ENCODE measurements at places on chromosomes 1 and 21. TPM values are rescaled to one million over a fixed set of nuclear protein-coding genes. Genes with fewer than 3 reads are reported as not detected.

Gene OR2AK2
- not detected for total RNA-seq

DNA sequence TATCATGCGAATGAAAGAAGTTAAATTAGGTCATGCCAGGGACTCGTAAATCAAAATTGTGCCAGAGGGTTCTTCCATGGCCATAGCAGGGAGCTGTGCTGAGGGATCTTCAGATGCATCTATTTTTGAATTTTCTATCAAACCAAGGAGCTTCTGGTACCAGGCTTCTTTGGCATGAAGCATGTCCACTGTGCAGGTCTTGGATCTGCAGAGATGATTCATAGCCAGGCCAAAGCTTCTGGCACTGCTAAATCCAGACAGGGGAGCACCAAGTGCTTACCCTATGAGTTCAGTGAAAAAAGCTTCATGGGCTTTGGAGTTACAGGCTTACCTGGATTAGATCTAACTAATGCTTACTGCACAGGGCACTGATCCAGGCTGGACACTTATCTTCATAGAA lies 154.2 kb upstream of the DAB1 start:
- H3K4me1 ChIP-seq, result no peaks in the 10 kb centered on the region
- H3K36me3 ChIP-seq, result no peaks in the 10 kb centered on the region
- no peak overlapping the region for H3K27ac ChIP-seq
- DNase-seq, result no peak
- no peak overlapping the region for H3K4me3 ChIP-seq
- H3K27me3 ChIP-seq, result no peaks in the 10 kb centered on the region

Gene IFNAR2
- 33.7 TPM for total RNA-seq

Gene CELA2A
- not detected for total RNA-seq

DNA sequence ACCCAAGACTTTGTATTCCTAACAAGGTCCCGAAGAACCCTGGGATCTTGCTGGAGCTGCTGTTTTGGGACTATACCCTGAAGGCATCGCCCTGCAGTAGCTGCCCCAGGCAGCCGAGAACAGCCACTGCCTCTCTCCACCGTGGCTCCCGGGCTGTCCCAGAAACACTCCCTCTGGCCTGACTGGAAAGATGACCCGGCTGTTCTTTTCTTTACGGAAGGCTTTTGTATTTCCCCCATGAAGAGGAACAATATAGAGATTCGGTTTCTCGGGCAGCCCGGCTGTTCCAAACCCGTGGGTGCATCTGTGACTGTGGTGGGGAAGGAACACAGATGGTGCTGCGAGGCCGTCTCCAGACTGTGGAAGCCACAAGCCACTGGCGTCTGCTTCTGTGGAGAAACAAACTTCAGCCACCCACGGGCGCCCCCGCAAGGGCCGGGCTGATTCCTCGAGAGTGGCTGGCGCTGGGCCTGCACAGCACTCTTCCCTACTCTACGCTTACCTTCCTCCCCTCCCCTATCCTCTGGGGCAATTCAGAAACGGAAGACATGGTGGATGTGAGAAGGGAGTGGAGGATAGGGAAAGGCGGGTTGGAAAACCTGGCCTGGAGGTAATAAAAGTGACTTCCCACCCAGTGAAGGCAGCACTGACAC lies 33.7 kb upstream of the VASH2 start:
- no peak overlapping the region for H3K4me3 ChIP-seq
- no peaks in the 10 kb centered on the region for H3K4me1 ChIP-seq
- no peaks in the 10 kb centered on the region for H3K27me3 ChIP-seq
- DNase-seq, result no peak
- no peaks in the 10 kb centered on the region for H3K36me3 ChIP-seq

- no peaks in the 10 kb centered on the region for H3K27me3 ChIP-seq
- no peak overlapping the region for H3K27ac ChIP-seq
- no peak overlapping the region for H3K4me3 ChIP-seq
Measured at GRCh38 chr1:230379928-230380327, 46.2 kb downstream of the PGBD5 start.

Measured in Caco-2 (cell line).